ENCODE measurements at places on chromosomes 2 and 18.

DNA sequence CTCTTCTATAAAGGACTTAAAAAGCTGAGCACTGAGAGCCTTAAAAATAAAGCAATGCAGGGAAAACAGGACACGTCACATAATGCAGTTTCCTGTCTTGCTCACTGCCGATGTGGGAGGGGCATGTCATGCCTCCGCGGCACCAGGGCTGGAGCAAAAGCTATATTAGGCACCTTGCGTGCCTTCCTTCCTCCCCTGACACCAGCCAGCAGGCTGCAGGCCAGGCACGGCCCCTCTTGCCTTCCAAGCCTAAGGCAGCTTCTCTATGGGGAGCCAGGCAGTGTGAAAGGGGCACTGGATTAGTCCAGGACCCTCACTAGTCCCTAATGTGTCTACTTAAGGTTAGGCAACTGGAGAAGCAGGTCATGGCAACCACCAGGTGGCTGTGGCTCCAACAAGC, 26.3 kb downstream of the MRPL35 start:
- peak; percentile 55 for DNase-seq

DNA sequence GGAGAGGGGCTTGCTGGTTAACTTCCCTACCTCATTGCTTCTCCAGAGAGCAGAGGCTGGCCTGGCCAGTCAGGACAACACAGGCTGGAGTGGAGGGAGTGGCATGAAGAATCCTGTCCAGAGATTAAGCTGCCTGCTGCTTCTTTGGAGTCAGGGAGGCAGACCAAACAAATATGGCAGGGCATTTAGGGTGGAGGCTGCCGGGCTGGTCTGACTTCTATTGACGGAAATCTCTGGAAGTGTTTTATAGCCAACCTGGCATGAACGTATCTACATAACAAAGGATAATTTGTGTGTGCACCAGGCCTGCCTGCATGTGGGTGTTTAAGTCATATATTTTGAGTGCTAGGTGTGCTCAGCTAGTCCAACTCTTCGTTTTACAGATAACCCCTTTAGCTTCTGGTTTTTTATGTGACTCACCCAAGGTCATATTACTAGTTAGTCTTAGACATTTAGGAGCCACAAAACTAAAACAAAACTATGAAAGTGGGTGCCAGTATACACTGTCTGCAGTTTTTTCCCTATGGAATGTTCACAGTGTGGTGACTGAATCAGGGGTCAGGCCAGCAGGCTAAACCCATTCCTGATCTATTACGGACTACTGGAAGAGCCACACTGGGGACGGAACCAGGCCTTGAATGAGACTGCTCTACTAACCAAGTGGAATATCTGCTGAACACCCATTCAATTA, 5.5 kb downstream of the NPC1 start:
- DNase-seq = no peak

- no peak for DNase-seq
Observed at GRCh38 chr2:239065962-239066361, 218.1 kb downstream of the TWIST2 start.

GRCh38 chr2:45145073-45145899, 136.0 kb upstream of the SIX2 start:
- no peak for DNase-seq

DNA sequence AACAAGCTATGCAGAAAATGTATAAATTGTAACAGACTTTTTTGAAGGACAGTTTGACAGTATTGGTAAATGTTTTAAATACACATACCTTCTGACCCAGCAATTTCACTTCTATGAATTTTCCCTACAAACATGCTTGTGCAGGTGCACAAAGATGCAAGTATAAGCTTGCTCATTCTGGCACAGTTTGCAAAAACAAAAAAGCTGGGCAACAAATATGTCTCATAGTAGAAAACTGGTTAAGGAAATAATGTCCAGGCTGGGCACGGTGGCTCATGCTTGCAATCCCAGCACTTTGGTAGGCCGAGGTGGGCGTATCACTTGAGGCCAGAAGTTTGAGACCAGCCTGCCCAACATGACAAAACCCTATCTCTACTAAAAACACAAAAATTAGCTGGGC, 96.9 kb upstream of the NEDD4L start:
- DNase-seq = no peak

GRCh38 chr2:147884830-147885229, 40.0 kb downstream of the ACVR2A start:
- DNase-seq = no peak

GRCh38 chr2:178250429-178250828, 56.1 kb downstream of the OSBPL6 start:
- no peak for DNase-seq

DNA sequence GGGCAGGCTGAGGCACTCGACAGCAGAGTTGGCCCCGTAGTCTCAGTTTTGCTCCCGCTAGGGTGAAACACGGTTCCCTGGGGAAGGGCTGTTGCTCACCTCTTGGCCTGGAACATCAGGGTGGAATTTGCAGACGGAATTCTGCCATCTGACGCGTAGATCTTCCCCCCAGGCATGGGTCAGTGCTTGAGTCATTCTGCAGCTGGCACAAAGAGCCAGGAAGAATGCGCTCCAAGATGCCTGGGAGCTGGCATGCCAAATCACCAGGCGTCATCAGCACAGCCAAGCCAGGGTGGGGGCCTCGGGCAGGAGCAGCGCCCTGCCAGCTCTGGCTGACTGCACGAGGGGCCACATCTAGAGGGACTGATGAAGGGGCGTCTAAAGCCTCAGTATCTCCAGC, 42.7 kb downstream of the ODC1 start:
- DNase-seq = no peak

- no peak for DNase-seq
Observed at GRCh38 chr2:103276869-103277268, 515.0 kb downstream of the TMEM182 start.

DNA sequence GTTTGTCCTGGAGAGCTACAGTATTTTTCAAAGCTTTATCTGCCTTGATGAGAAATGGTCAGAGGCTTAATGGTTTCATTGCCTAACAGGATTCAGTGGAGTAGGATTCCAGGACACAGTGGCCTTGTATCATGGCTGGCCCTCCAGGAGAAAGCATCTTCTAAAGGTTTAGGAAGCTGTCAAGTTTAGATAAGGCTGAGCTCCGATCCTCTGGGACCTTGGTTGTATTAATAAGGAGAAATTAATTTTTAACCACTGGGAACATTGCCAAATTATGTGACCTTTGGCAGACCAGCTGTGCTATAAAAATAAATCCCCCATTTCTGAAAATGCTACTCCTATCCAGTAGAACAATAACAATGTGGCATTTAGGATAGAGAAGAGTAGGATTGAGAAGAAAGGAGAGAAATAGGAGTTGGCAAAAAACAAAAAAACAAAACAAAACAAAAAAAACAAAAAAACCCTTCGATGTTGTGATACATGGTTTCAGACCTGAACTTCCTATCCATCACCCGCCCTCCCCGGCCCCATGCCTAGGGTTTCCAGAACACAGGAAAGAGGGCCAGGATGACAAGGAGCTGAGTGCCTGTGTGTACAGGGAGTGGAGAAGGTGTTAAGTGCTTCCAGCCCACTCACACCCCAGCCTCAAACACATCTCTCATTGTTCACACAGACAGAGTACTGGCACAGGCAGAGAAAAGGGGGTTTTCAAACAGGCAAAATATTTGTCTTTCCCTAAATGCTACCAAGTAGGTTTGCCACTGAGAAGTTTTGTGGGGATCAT, 6.3 kb downstream of the NRP2 start:
- DNase-seq = no peak

GRCh38 chr2:21270083-21270491, 146.3 kb downstream of the TDRD15 start:
- no peak for DNase-seq

GRCh38 chr2:201618744-201619662, 24.3 kb downstream of the TMEM237 start:
- no peak for DNase-seq

- no peak for DNase-seq
Observed at GRCh38 chr2:101467306-101467705, 7.6 kb downstream of the RFX8 start.

DNA sequence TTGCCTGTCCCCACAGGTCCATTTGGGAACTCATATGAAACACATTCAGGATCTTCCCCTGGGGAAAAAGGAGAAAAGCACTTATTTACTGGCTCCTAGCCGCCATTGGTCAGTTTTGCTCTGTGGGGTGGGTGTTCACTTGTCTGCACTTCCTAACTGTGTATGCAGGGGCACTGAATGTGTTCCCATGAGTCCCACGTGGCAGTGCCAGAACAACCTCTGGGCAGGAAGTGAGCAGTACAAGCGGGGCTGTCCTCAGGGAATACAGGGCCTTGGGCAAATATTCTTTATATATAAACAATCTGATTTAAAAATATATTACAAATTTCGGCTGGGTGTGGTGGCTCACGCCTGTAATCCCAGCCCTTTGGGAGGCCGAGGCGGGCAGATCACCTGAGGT, 21.8 kb upstream of the CTIF start:
- DNase-seq = no peak

- no peak for DNase-seq
Observed at GRCh38 chr2:129744141-129744540, 235.3 kb upstream of the RAB6C start.

GRCh38 chr18:61572871-61573270, 239.6 kb downstream of the CDH20 start:
- no peak for DNase-seq

GRCh38 chr2:102061962-102062795, 70.4 kb downstream of the IL1R2 start:
- no peak for DNase-seq

GRCh38 chr2:98847853-98848252, 88.2 kb downstream of the CRACDL start:
- DNase-seq = no peak

DNA sequence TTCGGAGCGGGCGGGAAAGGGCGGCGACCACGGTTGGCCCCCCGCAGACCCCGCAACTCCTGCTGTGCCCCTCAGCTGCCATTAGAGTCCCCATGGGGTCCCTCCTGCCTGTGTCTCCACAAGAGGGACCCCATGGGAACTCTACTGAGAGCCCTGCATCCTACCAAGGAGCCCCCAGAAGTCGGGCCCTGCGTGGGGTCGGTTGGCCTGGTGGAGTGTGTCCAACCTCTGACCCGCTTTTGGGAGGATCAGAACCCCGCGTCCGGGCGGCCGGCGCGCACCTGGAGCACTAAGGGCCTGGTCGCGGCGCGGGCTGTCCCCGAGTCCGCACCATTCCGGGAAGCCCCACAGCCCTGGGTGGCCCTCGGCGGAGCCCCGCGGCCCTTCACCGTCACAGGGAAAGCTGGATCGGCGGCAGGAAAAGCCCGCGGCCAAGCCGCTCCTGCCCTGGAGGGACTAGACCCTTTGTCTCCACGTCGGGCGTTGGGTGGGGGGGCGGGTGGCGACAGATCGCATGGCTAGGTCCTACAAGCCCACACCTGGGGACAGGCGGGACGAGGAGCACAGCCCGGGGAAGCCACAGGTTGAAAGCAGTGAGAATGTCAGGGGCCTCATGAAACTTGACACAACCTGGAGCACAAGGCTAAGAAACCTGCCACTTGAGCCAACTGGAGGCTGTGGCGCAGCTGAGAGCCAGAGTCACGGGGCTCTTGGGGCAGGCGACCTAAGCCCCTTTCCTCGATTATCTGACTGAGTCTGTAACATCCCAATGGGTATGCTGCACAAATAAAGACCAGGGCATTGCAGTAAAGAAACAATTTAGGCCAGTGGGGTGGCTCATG, 11.2 kb upstream of the CXXC1 start:
- no peak for DNase-seq

GRCh38 chr2:170409164-170409535, 231.2 kb downstream of the MYO3B start:
- DNase-seq = peak; percentile 72

DNA sequence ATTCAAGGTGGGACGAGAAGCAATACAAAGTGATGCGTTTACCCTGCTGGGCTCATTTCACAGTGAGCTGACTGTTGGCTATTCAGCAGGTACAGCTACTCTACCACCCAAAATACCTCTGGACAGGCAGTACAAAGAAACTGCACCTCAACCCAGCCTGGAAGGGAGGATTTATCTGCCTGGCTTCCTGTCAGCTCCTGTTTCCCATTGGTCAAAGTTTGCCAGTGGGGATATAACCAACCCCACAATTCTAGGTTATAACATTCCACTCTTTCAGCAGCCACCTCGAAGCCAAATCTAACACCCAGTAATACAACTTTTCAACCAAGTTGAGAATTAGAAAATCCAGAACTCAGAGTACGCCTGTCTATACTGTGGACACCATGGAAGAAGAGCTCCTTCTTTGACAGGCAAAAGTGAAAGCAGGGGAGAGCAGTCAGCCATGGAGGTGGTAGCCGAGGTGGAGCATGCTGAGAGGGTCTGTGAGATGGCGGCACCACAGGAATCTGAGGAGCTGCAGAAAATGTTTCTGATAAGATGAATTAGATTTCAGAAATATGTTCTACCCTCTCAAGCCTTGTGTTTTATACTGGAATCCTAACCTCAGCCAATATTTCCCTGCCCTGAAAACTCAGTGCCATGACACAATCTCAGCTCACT, 10.8 kb downstream of the DUSP19 start:
- no peak for DNase-seq

- DNase-seq = no peak
Observed at GRCh38 chr2:85022232-85022631, 51.3 kb downstream of the KCMF1 start.

DNA sequence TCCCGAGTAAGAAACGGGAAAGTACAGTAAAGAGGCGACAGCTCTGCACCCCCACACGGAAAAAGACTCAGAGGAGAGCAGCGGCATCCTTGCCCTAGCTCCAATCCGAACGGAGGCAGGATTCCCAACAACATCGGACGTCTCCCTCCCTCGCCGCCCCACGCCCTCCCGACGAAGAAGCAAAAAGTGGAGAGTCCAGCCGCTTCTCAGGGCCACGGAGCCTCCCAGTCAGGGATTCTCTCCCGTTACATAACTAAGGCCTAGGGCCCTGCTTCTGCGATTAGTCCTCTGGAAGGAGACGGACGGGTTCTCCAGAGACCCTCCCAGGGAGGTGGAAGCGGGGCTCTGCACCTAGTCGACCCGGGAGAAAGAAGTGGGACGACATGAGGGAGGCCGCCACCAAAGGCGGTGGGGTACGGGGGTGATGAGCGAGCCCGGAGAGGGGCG, 587 bp downstream of the SUMO1 start:
- peak; percentile 13 for DNase-seq

- no peak for DNase-seq
Observed at GRCh38 chr18:22277758-22278157, 108.4 kb downstream of the GATA6 start.

DNA sequence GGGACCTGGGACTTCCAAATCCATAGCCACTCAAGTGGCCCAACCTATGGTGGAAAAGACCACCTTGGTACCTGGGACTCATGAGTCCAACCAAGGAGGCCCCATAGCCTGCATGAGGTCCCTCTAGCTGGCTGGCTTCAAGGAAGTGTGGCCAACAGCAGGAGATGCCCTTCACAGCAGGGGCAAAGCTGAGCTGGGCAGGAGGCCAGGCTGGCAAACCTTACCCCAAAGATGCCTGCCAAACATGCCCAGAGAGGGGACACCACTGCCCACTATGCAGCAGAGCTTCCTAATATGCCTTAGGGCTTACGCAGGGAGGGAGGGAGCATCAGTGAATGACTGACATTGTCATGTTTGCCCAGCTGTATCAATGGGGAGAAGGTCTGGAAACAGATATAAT, 188.0 kb upstream of the GLI2 start:
- no peak for DNase-seq
